ENCODE measurements at places on chromosomes 3 and 15.

DNA sequence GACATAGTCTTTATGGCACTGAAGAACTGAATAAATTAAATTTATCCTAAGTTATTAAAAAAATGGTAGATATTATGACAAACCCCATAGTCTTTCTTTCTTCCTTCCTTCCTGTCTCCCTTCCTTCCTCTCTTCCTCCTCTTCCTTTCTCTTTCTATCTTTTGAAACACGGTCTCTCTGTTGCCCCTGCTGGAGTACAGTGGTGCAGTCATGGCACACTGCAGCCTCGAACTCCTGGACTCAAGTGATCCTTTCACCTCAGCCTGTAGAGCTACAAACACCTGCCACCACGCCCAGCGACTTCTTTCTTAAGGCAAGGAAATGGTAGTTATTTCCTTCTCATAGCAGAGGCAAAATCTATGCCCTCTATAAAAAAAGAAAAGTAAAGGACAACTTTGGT, 354.6 kb downstream of the GAP43 start:
- no peak for DNase-seq

- no peak for DNase-seq
Measured at GRCh38 chr3:50620820-50621219, 3.9 kb downstream of the MAPKAPK3 start.

GRCh38 chr15:78438619-78439285, 736 bp downstream of the IREB2 start:
- DNase-seq: no peak

- DNase-seq: no peak
Measured at GRCh38 chr3:176988795-176989194, 208.5 kb downstream of the TBL1XR1 start.

DNA sequence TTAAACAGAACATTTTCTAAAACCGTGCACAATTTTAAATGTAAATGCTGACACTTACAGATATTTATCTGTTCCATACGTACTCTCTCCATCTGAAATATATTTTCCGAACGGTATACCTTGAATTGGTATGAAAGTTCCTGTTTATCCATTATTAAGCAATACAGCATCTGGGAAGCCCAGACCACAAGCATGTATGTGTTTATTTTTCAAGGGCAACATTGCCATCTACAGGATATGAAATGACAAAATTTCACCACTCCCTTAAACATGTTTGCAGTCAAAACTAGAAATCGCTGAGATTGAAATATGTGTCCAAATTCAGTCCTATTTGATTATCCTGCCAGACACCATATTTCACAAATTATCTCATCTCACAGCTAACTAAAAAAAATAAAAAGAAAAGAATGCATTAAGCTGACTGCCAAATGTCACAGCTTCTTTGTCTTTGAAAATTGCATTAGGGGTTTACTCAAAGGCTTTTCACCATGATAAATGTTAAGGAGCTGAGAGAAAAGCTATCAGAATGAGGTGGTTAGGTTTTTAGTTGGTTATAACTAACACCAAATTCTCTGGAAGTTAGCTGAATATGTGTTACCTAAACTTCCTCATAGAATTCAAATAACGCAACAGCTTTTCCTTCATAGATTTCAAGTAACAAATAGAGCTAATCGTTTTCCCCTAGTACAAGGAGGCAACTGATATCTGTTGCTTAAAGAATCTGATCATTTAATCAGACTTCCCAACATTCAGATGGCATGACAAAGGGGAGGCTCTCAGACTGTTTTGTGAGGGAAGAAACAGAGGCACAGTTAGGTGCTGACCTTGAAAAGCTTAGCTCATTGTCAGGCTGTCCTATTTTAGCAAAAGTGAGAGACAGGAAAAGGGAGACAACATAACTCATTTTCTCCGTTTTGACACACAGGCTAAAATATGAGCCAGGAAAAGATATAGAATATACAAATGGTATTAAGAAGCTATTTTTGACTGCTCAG, 533.1 kb downstream of the TBL1XR1 start:
- DNase-seq: peak; percentile 37

- no peak for DNase-seq
Measured at GRCh38 chr3:108603691-108604090, 14.2 kb downstream of the DZIP3 start.

GRCh38 chr15:41018534-41018933, 65.3 kb downstream of the CHAC1 start:
- no peak for DNase-seq

Measured in DMS79 treated with DMSO at 0.1 percent for 48 hours (cell line).